ENCODE measurements at places on chromosomes 6 and 20. TPM values are rescaled to one million over a fixed set of nuclear protein-coding genes. Genes with fewer than 3 reads are reported as not detected.

HAO1 gene
- not detected for polyA plus RNA-seq

RAB23 gene
- polyA plus RNA-seq = 1.0 TPM

TFAP2B gene
- polyA plus RNA-seq = not detected

EYA4 gene
- not detected for polyA plus RNA-seq

FRMD1 gene
- polyA plus RNA-seq = not detected

GJE1 gene
- polyA plus RNA-seq = not detected

Measured in CD8-positive, alpha-beta memory T cell (primary cell).